ENCODE measurements at places on chromosomes 16 and 17.

DNA sequence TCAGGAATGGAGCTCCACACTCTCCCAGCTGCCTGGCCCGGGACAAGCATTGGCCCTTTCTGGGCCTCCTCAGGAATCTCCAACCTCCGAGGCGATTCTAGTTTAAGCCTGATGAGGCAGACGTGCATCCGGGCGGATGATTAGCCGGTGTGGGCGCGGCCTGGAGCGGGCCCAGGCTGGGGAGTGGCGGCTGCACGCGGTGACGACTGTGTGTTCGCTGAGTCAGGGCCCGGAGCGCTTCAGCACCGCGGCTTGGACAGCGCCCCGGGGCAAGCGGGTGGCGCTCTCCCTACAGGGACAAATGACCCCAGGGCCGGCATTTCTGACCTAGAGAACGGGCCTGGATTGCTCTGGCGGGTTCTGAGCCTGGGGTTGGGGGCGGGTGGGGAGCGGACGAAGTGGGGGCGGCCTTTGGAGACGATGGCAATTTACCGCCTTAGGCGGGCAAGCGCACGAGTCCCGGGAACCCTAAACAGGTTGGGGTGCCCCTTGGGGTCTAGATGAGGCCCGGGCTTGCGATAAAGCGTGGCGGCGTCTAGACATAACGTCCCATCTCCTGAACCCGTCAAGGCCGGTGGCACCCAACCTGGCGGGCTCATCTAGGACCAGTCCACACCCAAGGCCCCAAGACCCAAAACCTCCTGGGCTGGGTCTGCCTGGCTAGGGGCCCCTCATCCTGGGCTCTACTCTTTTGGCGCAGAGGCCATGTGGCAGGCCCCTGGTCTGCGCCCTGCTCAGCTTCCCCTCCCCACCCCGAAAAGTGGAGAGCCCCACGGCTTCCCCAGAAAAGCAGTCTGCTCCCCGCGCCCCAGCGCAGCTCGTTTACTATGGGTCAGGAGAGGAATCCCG is 22.3 kb upstream of the ZNHIT3 start:
- peak; percentile 93 for DNase-seq

- DNase-seq: no peak
Observed at GRCh38 chr16:72481419-72481818, 309.5 kb upstream of the PMFBP1 start.

DNA sequence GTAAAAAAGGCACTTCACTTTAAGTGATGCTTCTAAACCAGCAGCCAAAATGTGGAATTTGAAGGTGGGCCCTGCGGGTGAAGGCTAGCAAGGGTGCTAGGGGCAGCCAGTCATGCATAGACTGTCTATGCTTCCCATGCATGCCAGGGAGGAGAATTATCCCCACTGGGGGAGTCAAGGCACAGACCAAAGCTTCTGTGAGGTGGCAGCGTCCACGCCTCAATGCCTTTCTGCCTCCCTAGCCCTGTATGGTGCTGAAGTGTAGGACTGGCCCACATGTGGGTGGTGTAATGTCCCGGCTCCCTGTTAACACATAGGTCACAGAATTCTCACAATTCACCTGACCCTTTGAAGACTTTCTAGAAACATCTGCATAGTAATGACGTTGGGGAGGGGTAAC is 1.9 kb downstream of the HS3ST2 start:
- no peak for DNase-seq

DNA sequence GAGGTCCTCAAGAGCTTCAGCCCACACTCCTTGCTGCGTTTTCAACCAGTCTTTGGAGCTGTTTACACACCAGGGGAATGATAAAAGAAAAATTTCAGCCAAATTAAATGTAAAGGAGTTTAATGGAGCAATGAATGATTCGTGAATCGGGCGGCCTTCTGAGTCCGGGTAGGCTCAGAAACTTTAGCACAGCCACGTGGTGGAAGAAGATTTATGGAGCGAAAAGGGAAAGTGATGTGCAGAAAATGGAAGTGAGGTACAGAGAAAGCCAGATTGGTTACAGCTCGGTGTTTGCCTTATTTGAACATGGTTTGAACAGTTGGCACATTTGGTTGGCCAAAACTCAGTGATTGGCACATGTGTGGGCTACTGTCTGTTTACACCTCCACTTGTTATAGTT is 305.4 kb downstream of the MAF start:
- no peak for DNase-seq

DNA sequence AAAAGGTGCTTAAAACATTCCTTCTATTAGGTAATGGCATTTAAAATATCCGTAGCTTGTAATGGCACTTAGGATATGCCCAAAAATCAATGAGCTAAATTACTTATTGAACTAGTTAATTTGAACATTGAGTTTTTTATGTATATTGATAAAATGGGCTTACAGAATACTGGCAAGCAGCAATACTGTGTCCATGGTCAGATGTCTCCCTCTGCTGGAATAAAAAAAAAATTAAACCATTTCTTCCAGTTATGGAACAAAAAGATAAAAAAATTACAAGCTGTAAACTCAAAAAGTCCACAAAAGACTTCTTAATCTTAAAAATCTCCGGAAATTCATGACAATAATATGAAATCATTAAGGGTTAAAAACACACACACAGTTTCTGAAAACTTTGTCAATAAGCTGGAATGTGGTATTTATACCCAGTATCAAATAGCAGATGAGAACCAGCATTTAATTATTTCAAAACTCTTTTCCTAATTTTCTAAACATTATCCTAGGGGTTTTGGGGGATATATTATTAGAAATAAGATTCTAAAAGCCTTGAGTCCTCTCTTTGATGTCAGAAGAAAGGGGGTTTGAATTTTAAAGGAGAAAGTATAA is 21.5 kb upstream of the PSMD7 start:
- DNase-seq: peak; percentile 18

GRCh38 chr16:28531777-28532744 is 6.7 kb downstream of the NUPR1 start:
- DNase-seq: no peak

DNA sequence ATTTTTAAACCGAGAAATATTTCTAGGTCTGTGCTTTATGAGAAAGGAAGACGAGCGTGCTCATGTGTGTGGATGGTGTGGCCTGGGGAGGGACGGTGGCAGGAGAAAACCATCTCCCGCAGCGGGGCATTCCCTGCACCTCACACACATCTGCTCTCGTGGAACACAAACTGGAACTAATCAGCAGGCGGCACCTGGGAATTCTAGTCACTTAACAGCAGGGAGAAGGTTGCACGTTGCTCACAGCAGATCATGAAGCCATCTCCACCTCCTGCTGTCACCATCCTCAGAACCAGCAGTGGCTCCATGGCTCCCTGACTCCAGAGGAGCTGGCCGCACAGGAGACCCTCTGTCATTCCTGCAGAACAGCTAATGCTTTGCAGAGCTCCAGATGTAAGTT is 35.2 kb downstream of the ADCY9 start:
- no peak for DNase-seq

- DNase-seq: no peak
Observed at GRCh38 chr17:332558-333322, 19.9 kb downstream of the RPH3AL start.

DNA sequence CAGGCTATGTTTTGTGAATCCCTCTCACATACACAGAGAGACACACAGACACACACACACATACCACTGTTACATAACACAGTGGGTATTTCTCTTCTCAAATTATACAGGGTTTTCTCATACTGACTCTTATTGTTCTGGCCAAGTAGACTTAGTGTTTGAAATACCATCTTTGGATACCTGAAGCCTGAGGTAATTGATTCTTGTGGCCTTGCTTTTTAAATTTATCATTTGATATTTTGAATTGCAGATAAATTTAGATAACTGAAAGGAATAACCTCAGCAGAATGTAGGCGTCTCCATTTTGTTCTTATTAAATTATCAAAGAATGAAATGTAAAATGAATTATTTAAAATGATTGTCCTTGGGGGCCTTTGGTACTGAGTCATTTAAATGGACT is 223.8 kb downstream of the LGALS9B start:
- no peak for DNase-seq

GRCh38 chr16:53726625-53727024 is 22.7 kb downstream of the FTO start:
- no peak for DNase-seq

GRCh38 chr17:81719410-81720266 is 7.6 kb downstream of the SLC25A10 start:
- DNase-seq: no peak

DNA sequence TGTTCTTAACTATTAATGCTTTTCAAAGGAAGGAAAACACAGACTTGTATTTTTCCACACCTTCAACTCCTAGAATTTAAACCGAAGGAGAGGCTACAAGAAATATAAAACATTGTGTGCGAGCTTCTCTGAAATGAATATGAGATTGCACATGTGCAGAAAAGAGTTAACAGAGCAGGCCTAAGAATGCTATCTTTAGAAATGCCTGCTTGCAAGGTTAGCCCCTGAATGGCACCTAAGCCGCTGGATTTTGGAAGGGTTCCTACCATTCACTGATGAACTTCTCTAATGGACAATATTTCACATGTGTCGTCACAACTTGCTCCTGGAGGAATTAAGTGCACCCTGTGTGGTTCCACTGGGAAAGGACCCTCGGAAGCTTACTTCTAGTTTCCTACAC is 69.3 kb downstream of the FBXL20 start:
- DNase-seq: no peak

- DNase-seq: no peak
Observed at GRCh38 chr17:11553135-11553534, 45.1 kb upstream of the DNAH9 start.

DNA sequence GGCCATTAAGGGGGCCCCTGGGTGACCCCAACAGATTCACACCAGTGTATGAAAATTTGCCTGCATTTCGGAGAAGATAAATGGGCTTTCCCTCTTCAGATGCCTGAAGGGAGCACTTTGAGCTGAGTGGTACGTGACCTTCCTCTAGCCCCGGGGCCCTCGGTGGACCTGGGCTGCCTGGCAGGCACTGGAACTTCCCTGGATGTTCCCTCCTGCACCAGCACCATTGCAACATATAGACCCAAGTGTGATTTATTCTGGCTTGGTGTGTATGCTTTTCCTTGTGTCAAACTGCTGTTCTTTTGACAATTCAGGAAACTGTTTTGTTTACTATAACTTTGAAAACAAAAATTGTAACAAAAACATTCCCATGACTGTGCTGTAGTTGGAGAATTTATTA is 93.8 kb downstream of the TNFRSF13B start:
- DNase-seq: no peak

DNA sequence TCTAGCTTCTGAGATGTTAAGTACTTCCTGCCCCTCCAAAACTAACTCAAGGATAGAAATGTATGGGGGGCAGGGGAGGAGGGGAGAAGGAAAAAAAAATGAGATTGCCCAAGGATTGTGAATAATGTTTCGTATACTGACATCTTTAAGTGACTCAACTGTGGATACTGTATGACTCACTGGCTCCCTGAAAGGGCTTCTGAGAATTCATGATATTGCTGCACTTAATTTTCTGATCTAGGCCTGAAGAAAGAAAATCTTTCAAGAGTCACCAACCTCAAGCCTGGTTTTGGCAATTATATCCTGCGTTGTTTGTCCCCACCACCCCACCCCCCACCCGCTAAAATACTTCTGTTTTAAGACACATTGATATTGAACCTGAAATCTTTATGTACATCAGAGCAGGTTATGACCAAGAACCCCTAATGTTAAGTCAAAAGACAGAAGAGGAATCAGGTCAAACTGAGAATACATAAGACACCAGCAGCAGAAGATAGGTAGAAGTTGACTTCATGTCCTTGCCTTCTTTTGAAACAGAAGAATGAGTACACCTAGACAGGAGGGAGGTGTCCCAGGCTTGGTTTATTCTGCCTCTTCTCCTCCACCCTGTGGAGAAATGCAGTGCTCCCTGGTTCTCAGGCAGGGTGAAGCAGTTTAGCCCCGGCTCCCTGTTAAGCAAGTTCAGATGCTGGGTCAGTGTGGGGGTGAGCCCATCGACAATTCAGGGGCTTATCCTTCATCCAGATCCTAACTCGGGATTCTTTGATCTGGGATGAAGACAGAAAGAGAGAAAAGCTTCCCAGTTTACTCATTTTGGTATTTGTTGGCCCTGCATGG is 3.3 kb upstream of the FBXL20 start:
- peak; percentile 20 for DNase-seq

DNA sequence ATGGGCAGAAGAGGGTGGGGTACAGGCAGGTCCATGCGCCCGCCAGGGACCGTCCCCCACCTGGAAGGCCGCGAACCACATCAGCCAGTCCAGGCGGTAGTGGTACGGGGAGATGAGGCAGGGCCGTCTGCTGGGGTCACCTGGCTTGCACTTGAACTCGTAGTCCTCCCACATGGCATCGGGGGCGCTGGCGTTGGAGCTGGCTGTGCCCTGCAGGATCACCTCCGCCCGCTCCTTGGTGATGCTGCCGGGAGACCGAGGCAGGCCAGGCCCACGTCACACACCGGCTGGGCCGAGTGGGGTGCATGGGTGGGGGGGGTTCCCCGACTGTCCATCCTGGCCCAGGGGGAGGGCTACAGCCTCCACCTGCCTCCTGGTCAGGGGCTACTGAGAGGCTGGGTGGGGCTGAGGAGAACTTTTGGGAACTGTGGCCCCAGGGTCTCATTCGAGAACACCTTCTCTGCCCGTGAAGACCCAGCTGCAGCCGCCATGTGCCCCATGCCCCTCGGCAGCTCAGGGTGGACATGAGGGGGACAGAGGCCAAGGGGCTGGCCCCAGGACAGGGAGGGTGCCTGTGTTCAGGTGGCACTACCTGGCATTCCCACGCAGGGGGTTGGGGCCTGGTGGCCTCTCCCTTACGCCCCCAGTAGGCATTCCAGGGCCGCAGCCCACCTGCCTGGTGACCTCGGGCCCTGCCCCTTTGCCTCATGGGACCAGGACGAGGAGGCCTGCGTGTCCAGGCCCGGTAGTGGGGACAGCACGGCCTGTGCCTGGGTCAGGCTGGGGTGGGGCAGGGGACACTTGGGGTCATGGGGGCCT is 69.5 kb upstream of the GNG13 start:
- DNase-seq: no peak

GRCh38 chr16:84013787-84014569 is 28.6 kb downstream of the SLC38A8 start:
- no peak for DNase-seq

DNA sequence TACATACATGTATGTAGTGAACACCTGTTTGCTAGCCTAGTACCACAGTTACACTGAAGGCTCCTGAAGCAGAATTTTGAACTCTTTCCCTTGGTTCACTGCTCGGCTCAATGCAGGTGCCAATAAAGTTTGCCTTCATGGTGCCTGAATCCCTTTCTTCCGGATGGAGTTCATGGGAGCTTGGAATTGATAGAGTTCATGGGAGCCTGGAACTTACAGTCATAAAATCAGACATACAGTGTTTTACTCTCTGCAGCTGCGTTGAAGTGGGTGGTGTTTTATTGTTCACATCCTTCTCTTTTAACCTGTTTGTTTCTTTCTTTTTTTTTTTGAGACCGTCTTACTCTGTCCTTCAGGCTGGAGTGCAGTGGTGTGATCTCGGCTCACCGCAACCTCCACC is 29.2 kb upstream of the ABR start:
- DNase-seq: no peak

GRCh38 chr16:14301169-14302030 is 230.3 kb downstream of the MRTFB start:
- no peak for DNase-seq

- DNase-seq: no peak
Observed at GRCh38 chr16:50632927-50633800, 47.9 kb downstream of the SNX20 start.

Data from urothelium cell line (cell line).